ENCODE measurements at places on chromosomes 7 and 10.

- no peak for DNase-seq
These were observed 272.5 kb downstream of the SEMA3A start for GRCh38 chr7:83921941-83922607.

GRCh38 chr10:31708046-31708445 lies 220.6 kb downstream of the ARHGAP12 start:
- DNase-seq: no peak

GRCh38 chr10:122307669-122308416 lies 36.7 kb downstream of the BTBD16 start:
- DNase-seq: no peak

DNA sequence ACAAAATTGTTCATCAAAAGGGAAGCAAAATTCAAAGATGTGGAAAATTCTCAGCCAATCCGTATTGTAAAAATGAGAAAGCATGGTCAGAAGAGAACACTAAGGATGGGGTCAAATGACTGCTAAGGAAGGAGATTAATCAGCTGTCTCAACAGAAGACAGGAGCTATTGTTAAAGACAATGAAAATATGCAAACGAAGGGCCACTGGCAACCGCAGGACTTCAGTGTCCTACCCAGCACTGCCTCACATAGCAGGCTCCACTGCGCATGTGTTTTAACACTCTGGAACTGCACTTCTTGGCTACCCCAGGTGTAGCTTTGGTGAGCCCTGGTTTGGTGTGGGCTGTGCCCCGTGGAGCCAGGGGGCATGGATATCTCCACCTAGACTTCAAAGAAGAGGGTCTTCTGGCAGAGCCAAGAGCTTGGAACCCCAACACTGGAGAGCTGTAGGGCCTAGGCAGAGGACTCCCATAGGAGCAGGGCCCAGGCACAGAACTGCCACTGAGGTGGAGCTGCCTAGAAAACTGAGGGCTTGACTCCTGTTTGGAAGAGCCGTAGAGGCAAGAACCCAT lies 176.2 kb upstream of the GDF10 start:
- DNase-seq: no peak

GRCh38 chr10:53284615-53285182 lies 512.1 kb upstream of the MBL2 start:
- DNase-seq: no peak

DNA sequence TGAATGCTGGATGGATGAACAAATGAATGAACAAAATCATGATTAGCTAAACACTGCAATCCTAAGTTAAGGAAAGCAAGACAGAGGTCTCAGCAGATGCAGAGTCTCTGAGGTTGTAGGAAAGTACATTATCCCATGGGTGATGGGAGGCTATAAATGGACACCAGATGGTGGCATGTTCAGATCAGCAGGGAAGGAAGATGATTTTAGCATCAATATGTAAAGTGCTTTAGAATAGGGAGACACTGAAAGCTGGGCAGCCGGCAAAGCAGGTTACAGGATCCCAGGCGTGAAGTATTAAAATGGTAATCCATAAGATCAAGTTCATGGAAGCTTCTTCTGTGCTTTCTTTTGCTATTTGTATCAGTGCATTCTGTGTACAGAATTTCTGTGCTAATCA lies 7.9 kb upstream of the RAPGEF5 start:
- DNase-seq: no peak

- DNase-seq: no peak
These were observed 83.3 kb upstream of the FGL2 start for GRCh38 chr7:77282897-77283296.

DNA sequence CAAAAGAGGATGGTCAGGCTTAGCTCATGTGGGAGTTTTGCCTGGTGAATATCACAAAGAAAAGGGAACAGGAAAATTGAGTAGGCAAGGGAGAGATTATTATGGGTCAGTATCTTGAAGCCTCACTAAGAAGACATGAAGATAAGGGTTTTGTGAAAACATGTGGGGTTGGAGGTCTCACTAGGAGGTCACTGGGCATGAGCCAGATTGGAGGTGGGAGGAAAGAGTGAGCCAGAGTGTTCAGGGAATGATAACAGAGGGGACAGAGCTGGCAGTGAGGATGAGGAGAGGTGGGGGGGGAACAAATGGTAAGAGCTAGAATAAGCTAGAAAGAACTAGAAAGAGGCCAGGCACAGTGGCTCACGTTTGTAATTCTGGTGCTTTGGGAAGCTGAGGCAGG lies 374.3 kb downstream of the GRID1 start:
- no peak for DNase-seq

- no peak for DNase-seq
These were observed 447.8 kb upstream of the C7orf33 start for GRCh38 chr7:148142660-148143248.
